ENCODE measurements at places on chromosomes 12 and 14.

- DNase-seq: no peak
Measured at GRCh38 chr14:34044666-34045306, 93.9 kb upstream of the EGLN3 start.

DNA sequence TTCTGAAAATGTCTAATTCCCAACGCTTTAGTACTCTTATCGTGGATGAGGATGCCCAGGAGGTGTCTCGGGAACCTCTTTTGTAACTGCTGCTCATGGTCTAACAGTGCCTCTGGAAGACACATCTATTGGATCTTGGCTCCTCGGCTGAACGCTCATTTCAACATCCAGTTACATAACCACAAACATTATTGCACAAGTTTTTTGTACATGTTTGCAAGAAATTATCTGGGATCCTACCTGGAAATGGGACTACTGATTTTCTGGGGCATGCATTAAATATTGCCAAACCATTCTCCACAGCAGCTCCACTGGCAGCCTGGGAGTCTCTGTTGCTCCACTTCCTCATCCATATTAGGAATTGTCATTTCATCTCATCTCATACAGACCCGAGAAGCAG lies 117.5 kb upstream of the EVL start:
- no peak for DNase-seq

GRCh38 chr12:131174901-131175300 lies 221.2 kb downstream of the ADGRD1 start:
- DNase-seq: no peak

DNA sequence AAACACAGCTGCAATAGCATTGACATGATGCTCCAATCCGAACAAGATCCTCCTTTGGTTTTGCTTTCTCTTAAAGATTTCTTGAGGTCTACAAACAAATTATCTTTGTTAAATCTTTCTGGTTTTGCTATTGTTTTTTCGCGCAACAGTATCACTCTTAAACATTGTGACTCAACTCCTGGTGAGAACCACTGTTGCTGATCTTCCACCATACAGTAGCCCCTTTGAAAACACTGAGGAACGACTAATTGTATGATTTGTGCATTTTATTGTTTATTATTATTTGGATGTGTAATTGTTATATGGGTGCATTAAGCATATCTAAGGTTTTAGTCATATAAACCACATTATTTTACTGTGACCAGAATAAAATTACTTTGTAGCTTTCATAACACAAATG lies 282.8 kb downstream of the EGLN3 start:
- no peak for DNase-seq

DNA sequence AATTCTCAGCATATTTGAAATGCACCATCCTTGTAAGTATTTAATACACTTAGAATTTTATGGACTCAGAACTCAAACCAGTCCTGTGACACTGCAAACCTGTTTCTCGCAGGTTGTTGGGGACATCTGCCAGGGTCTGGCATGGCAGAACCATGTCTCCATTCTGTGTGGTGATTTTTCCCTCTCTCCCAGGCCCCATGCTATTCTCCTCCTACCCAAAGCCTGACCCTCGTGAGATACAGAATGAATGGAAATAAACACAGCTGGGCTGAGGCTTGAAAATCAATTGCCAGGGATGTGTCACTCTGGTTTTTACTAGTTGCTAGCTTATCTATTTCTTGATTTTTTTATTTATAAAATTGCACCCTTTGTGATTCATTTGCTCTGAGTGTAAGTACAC lies 19.8 kb downstream of the TPH2 start:
- DNase-seq: no peak

DNA sequence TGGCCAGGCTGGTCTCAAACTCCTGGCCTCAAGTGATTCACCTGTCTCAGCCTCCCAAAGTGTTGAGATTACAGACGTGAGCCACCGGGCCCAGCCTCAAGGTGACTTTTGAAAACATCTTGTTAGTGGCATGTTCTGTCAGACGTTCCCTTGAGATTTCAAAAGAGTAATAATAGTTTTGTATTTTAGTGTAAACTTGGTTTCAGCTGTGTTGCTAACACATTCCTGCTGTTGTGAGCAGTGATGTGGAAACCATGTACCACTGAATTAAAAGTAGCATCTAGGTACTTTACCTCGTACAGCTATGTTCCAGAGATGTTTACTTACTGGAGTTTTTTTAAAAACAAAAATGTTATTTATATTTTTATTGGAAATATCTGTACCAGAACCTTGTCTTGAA lies 111.3 kb downstream of the AEBP2 start:
- DNase-seq: no peak

GRCh38 chr14:37601865-37602264 lies 6.4 kb downstream of the TTC6 start:
- no peak for DNase-seq

DNA sequence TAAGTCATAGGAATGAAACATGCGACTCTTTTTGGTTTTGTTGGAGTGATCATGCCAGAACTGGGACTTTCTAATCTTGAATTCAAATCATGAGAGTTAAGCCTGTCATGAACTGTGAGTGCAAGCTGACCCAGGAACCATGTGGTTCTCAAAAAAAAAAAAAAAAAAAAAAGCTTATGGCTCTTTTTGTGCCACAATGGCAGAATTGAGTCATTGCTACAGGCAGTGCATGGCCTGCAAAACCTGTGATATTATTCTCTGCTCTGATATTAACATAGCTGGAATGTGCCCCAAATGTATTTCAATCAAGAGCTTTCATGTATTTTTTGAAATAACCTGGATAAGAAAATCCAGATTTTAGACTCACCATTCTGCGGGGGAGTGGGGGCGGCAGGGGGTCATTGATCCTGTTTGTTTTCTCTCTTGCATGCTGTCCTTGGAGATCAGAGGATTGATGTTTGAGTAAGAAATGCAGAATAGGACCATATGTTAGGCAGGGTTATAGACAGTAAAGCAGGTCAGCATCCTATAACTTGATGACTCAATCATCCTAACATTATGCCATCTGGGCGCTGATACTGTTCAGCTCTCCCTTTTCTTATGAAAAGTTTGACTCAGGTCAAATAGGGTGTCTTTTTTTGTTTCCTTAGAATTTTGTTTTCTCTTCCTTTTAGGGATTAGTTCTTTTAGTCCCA lies 797.4 kb downstream of the DIO2 start:
- DNase-seq: no peak

GRCh38 chr12:76519538-76519937 lies 40.0 kb downstream of the OSBPL8 start:
- DNase-seq: no peak

DNA sequence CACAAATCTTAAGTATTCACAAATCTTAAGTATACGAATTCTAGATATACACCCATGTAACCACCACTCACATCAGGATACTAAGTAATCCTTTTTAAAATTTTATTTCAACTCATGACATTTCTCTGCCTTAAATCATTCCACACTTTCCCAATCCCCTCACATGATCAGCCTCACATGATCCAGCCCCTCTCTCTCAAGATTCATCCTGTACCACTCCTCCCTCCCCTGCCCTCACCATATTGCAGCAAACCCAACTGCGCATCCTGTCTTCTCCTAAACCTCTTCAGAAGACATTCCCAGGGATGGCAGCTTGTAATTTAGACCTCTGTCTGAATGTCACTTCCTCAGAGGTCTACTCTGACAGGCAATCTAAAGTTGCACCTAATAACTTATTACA lies 1.7 kb upstream of the EIF4B start:
- no peak for DNase-seq

DNA sequence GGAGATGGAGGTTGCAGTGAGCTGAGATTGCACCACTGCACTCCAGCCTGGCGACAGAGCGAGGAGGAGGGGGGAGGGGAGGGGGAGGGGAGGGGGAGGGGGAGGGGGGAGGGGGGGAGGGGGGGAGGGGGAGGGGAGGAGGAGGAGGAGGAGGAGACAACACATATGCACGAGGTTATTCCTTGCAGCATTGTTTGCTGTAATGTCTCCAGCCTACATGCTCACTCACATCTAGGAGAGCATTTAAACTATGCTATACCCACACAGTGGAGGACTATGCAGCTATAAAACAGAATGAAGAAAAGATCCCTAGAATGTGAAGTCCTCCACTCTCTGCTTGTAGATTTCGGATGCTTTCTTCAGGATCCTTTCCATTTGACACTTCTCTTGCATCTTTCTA lies 3.5 kb upstream of the HIGD1C start:
- DNase-seq: no peak

DNA sequence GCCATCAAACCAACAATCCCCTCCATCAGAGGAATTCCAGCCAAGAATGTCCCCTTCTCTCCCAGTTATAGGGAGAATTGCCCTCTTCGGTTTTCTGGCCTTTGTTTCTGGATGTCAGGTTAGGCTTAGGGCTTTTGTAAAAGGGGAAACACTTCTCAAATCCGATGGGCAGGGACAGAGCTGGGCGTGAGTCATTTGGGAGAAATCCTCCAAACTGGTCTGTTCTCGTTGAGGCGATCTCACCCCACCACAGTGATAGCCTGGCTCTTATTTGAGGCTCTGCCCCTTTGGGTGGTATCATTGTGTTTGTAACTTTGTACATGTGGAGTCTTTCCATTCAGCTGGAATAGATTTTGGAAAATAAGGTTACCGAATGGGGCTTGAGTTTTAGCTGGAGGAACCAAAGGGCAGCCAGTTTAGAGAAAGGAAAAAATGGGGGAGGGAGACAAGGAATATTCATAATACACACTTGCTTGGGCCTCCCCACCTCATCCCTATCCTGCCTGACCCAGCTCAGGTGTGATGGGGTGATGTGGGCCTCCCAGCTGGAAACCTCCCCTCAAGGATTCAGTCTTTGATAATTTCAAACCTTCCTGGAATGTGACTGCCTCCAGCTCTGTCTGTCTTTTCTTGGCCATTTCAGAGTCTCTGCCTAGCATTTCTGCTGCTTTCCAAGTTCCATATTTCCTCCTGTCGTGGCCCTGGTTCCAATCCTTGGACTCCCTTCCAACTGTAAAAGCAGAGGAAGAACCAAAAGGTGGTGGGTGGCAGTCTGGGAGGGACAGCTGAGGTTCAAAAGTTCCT lies 7.5 kb downstream of the HOXC4 start:
- DNase-seq: peak; percentile 20

DNA sequence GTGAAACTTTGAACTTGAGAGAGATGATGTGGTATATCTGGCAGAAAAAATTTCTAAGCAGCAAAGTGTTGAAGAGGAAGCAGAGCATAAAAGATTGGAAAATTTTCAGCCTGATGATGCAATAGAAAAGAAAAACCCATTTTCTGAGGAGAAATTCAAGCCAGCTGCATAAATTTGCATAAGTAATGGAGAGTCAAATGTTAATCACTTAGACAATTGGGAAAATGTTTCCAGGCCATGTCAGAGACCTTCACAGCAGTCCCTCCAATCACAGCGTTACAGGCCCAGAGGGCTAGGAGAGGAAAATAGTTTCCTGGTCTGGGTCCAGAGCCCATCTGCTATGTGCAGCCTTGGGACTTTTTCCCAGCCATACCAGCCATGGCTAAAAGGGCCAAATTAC lies 469.0 kb upstream of the FOXG1 start:
- DNase-seq: no peak

GRCh38 chr14:90383731-90384542 lies 12.9 kb upstream of the CALM1 start:
- peak; percentile 73 for DNase-seq

- no peak for DNase-seq
Measured at GRCh38 chr12:96220902-96221301, 26.7 kb downstream of the ELK3 start.

- DNase-seq: no peak
Measured at GRCh38 chr14:77950371-77951063, 150.6 kb downstream of the ADCK1 start.

DNA sequence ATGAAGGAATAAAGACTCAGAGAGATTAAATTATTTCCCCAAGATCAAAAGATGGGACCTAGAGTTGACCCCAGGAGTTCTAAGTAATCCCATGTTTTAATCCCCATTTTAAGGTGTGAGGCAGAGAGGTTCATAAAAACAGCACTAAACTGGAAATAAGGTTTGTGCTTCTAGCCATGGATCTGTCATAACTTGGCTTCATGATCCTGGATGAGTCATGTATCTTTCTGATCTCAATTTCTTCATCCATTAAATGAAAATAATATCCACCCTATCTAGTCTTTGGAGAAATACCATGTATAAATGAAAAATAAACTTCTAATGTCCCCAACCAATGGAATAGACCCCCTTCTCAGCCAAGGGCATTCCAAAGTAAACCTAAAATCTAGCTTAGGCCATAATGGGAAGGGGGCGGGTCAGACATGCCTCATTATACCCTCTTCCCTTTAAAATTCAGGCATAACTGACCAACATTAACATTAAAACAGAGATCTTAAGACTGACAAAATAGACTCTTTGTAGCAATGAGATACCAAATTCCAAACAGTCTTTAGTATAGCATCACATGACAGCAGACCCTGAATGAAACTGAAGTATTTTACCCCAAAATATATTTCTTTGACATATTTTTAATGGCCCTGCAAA lies 47.8 kb downstream of the SLC41A2 start:
- DNase-seq: no peak

DNA sequence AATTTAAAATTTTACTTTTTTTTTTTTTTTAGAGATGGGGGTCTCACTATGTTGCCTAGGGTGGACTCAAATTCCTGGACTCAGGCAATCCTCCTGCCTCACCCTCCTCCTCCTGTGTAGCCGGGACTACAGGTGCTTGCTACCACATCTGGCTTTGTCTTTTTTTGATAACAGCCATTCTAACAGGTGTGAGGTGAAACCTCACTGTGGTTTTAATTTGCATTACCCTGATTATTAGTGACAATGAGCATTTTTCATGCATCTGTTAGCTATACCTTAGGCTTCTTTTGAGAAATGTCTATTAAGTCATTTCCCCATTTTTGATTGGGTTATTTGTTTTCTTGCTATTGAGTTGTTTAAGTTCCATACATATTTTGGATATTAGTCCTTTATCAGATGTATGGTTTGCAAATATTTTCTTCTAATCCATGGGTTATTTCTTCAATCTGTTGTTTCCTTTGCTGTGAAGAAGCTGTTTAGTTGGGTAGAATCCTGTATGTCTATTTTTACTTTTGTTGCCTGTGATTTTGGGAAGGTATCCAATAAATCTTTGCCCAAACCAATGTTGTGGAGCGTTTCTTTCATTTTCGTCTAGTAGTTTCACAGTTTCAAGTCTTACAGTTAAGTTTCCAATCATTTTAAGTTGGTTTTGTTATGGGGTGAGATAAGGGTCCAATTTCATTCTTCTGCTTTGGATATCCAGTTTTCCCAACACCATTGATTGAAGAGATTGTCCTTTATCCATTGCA lies 86.1 kb downstream of the MYF5 start:
- DNase-seq: no peak

DNA sequence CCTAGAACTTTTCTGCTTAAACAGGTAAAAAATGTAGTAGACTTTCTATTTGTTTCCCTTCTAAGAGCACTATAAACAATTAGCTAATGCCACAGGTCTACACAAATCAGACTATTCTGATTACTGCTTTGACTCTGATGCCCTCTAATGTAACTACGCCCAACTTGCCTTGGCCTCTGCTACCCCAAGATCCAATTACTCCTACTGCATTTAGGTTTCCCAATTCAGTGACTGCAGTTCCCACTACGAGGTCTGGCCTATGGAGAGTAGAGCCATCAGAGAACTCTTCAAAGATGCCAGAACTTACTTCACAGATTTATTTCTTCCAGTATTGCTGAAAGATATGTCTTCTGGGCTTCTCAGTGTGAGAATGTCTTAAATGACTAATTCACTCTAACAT lies 15.3 kb upstream of the STYK1 start:
- DNase-seq: no peak
